ENCODE measurements at places on chromosomes 2 and 18.

GRCh38 chr18:62537042-62537894 lies 14.4 kb downstream of the ZCCHC2 start:
- no peak for DNase-seq

GRCh38 chr2:189008555-189009262 lies 34.5 kb downstream of the COL3A1 start:
- no peak for DNase-seq

GRCh38 chr2:74941284-74941683 lies 17.2 kb upstream of the POLE4 start:
- no peak for DNase-seq

DNA sequence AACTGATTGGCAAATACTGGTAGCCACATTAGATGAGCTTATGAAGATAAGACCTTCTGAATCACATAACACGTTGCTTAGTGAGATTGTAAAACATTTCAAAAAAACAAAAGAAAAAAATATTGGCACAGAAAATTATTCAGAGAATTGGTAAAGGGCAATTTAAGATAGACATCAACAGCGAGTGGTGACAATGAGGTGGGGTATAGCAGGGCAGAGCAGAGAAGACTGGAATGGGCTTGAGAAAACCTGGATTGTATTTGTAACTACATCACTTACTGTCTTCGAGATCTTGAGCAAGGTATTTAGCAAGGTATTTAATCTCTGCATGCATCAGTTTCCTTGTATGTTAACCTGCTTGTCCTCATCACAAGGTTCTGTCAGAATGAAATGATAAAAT lies 313.0 kb upstream of the MEIS1 start:
- DNase-seq, result no peak

- DNase-seq, result no peak
These were observed 127.4 kb downstream of the CCDC102B start for GRCh38 chr18:68925268-68925667.

DNA sequence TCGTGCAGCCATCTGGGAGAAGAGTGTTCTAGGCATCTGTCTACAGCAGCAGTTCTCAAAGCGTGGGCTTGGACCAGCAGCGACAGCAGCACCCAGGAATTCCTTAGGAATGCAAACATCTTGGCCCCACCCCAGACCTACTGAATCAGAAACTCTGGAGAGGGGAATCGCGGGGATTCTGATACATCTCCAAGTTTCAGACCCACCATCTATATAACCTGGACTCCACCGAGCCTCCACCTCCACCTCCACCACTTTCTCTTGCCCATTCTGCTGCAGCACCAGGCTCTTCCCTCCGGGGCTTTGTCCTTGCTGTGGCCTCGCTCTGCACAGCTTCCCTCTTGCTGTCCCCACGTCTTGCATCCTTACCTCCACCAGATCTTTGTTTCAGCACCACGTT lies 256.4 kb downstream of the BCL2 start:
- no peak for DNase-seq

DNA sequence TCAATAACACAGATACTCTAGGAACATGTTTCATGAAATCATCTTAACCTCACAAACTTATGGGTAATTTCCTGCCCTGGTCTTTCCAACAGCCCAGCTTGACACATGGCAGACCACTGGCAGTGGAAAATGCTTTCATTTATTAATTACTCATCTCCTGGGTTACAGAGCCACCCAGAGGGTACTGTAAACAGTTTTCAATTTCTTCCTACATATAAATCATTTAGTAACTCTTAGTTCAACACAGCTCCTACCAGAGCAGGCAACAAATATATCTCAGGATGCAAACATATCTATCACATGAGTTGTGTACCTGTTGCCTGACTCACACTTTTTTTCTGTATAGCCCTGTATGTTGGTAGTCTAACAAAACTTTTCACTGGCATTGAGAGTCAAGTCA lies 99.2 kb upstream of the VRK2 start:
- DNase-seq, result no peak

Data from SW480 (cell line).